ENCODE measurements at places on chromosomes 5 and 9. TPM values are rescaled to one million over a fixed set of nuclear protein-coding genes. Genes with fewer than 3 reads are reported as not detected.
A peak's percentile ranks its signal among the peaks of the same experiment; 100 is the strongest.

GRCh38 chr9:87834357-87834756, 48.3 kb upstream of the SPATA31E1 start:
- peaks cover 5% of the 10 kb centered on the region for H3K4me1 ChIP-seq
- peak; percentile 49 for DNase-seq
- H3K27ac ChIP-seq = no peak overlapping the region
- no peak overlapping the region for H3K4me3 ChIP-seq

DNA sequence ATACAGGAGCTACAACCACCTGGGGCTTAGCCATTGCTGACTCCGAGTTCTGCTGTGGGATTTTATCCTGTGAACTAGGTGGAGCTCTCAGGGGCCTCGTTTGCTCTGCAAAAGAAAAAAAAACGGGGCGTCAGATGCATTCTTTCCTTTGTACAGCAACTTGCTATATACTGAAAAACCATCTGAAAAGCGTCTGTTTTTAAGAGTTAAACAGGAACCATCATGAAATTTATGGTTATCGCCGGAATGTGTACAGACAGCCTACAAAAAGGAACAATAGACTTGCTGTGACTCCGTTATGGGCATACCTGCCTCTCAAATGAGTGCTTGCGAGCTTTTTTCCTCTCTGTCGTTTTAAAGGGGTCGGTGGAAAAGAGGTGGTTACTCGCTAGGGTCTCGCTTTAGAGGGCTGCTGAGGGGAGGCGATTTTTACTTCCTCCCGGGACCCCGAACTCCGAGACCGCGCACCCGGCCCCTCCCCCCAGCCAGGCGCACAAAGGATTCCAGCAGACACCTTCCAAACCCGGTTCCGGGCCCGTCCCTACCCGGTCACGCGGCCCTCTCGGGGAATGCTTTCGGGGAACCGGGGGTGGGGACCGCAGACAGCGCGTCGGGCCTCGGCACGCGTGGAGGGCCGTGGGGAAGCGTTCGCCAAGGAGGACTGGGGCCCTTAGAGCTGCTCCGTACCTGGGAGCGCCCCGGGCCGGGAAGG, 826 bp downstream of the PAIP1 start:
- peak overlapping the region; percentile 72 for H3K4me3 ChIP-seq
- H3K27me3 ChIP-seq = no peaks in the 10 kb centered on the region
- peaks cover 26% of the 10 kb centered on the region for H3K36me3 ChIP-seq
- peak overlapping the region; percentile 89 for H3K27ac ChIP-seq

FBXL7 gene
- 7.2 TPM for polyA plus RNA-seq

GABRB2 gene
- 3.7 TPM for polyA plus RNA-seq

ENG gene
- polyA plus RNA-seq = 21.6 TPM

RORB gene
- 0.16 TPM for polyA plus RNA-seq

ANKRD34B gene
- not detected for polyA plus RNA-seq

GRCh38 chr9:79609468-79610018, 37.8 kb downstream of the TLE4 start:
- H3K36me3 ChIP-seq = peaks cover 7% of the 10 kb centered on the region
- no peaks in the 10 kb centered on the region for H3K27me3 ChIP-seq
- no peaks in the 10 kb centered on the region for H3K4me1 ChIP-seq
- H3K27ac ChIP-seq = no peak overlapping the region

- peak overlapping the region; percentile 37 for H3K27ac ChIP-seq
- peaks cover 6% of the 10 kb centered on the region for H3K4me1 ChIP-seq
- no peak overlapping the region for H3K4me3 ChIP-seq
- H3K36me3 ChIP-seq = peaks cover 4% of the 10 kb centered on the region
- no peaks in the 10 kb centered on the region for H3K27me3 ChIP-seq
Measured at GRCh38 chr9:127027694-127028093, 94.7 kb downstream of the ANGPTL2 start.

GRCh38 chr5:137605411-137605810, 106.3 kb upstream of the SPOCK1 start:
- no peaks in the 10 kb centered on the region for H3K4me1 ChIP-seq
- DNase-seq = no peak
- H3K27me3 ChIP-seq = peaks cover 13% of the 10 kb centered on the region
- no peaks in the 10 kb centered on the region for H3K36me3 ChIP-seq

PRRX2 gene
- 1.6 TPM for polyA plus RNA-seq

DNA sequence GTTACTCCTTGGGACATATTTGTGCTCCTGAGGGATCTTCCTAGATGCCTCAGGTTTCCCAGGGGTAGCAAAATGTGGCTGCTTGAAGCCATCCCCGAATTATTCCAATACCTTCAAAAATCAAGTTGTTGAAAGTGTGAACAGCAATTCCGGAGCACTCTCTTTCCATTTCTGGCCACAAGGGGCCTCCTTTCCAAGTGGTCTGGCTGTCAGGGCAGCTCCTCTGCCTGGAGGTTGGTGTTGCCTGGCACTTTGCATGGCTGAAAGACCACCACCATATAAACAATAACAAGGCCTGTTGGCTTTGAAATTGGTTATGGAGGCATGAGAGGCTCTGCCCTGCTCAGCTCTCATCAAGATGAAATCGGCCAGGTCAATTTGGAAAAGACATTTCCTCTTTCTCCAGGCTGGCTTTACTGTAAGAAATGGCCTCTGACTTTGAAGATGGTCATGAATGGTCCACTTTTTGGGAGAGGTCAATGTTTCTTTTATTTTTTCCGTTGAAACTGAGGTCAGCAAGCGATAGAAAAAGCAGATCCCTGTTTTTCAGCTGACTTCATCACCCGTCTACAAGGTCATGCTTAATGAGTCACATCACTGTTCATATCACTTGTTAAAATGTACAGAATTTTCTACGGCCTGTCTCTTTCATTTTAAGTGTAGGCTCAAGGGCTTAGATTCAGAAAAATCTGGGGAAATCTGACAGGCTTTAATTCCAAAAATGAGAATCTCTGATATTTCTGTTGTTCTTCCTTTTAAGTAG, 481.1 kb upstream of the ZNF608 start:
- no peaks in the 10 kb centered on the region for H3K36me3 ChIP-seq
- peak; percentile 20 for DNase-seq
- no peak overlapping the region for H3K4me3 ChIP-seq

DNA sequence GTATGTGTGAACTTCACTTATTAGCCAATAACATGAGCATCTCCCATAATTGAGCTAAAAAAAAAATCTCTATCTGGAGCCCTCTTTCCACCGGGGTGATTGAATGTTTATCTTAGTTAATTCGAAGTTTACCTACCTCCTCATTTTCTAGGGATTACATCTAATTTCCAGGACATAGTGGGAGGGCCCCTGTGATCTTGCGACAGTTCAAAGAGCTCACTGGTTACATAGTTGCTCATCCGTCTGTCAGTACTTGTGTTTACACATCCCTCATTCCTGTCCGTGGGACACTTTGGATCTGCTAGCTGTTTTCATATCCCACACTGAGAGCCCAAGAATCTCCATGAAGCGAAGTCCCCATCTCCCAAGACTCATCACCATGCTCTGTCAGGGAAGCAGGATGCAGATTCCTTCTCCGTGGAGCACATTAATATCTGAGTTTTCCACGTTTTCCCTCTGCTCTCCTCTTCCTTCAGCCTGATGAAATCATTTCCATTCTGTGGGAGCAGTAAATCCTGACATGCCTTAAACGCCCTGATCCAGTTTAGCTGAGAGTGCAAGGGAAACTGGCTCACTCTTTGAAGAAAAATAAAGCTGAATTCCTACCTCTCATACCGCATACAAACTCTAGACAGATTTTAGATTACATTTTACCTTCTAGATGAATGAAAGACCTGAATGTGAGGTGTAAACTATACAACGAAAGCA, 10.2 kb upstream of the SFXN1 start:
- no peaks in the 10 kb centered on the region for H3K4me1 ChIP-seq
- no peak overlapping the region for H3K27ac ChIP-seq

Measured in large intestine (tissue), 12 donors.